ENCODE measurements at places on chromosomes 16 and 17.

GRCh38 chr16:85091522-85091910, 20.8 kb downstream of the CIBAR2 start:
- DNase-seq: no peak

DNA sequence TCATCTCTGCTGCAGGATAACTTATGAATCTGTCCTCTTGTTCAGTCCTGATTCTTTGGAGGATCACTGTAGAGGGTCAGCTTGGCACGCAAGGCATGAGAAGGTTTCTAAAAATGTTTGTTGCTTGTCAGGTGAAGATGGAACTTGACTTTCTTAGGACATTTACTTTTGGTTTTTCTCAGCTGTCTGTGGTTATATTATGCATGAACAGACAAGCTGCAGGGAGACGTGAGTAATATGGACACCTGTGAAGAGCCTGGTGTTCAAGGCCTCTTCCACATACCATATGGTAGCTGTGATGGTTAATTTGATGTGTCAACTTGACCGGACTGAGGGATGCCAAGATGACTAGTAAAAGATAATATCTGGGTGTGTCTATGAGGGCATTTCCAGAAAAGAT, 270.2 kb upstream of the CPHXL start:
- no peak for DNase-seq

DNA sequence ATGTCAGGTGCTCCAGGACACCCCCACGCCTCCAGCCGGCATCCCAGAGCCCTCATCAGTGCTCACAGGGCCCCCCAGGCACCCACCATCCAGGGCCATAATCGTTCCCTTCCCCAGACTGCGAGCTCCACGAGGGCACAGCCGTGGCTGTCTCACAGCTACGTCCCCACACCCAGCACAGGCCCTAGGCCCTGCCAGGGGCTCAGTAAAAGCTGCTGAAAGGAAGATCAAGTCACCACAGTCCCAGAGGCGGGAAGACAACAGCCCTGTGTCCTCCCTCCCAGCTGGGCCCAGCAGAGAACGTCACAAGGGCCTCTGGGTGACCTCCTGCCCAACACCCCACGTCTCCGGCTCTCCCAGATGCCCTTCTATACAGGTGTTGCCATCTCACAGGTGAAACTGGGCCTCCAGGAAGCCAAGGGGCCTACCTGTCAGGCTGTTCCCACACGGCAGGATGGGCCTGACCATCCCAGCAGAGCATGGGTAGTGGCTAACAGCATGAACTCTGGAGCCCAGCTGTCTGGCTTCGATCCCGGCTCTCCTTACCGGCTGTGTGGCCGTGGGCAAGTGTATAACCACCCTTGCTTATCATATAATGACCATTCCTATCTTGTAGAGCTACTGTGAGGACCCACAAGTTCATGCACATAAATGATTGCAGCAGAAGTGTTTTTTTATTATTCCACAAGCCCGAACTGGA, 17.9 kb downstream of the ARL2BP start:
- DNase-seq: no peak

DNA sequence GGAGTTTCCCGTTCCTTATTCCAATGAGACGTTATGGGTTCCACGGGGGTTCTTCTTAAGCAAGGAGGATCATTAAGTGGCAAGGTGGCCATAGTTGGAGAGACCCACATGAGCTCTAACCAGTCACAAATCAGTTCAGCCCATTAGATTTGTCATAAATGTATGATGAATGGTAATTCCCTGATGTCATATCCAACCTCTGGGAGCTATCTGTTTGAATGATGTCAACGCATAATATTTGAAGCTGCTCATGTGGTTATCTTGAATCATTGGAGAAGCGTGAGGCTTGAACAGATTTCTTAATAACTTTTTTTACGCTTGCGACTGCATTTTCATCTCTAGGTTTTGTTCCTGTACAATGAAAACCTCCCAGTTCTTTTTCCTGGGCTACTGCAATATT, 270.4 kb upstream of the EEF2KMT start:
- no peak for DNase-seq

DNA sequence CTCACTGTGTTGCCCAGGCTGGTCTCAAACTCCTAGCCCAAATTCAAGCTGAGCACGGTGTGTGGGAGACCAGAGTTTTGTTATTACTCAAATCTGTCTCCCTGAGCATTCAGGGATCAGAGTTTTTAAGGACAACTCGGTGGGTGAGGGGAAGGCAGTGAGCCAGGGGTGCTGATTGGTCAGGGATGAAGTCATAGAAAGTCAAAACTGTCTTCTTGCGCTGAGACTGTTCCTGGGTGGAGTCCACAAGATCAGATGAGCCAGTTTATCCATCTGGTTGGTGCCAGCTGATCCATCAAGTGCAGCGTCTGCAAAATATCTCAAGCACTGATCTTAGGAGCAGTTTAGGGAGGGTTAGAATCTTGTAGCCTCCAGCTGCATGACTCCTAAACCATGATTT, 346.3 kb downstream of the TMEM114 start:
- DNase-seq: no peak

- DNase-seq: no peak
These were observed 3.2 kb downstream of the CCR7 start for GRCh38 chr17:40561871-40562611.

DNA sequence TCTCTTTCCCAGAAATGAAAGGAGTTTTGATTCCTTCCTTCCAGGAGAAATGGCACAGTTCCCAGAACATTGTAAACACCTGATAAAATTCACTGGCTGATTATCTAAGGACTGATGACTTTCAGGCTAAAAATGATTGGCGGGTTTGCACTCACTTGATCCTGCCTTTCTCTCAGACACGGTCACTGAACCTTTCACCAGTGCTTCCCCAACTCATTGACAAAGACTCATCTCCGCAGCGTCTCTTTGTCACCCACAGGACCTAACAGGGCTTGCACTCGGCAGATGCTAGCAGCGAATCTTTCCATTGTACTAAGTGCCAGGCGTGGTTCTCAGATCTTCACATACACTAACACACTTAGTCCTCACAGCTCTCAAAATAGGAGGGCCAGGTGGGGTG, 7.3 kb upstream of the DHRS7C start:
- DNase-seq: no peak

DNA sequence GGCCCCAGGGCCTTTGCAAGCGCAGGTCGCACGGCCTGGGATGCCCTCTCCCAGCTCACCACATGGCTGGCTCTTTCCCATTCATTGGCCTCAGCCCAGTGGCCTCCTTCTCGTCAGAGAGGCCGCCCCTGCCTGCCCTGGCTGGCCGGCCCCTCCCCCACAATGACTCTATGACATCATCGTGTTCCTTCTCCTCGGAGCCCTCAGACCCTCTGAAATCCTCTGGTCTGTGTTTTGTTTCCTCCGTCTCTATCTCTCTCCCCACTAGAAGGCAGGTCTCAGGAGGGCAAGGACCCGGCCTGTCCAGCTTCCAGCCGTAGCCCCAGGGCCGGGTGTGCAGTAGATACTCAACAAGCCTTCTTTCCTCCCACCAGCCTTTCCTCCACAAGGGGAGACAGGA, 164.8 kb upstream of the FOXF1 start:
- DNase-seq: no peak

- DNase-seq: no peak
These were observed 13.4 kb downstream of the CASC3 start for GRCh38 chr17:40153603-40154236.

DNA sequence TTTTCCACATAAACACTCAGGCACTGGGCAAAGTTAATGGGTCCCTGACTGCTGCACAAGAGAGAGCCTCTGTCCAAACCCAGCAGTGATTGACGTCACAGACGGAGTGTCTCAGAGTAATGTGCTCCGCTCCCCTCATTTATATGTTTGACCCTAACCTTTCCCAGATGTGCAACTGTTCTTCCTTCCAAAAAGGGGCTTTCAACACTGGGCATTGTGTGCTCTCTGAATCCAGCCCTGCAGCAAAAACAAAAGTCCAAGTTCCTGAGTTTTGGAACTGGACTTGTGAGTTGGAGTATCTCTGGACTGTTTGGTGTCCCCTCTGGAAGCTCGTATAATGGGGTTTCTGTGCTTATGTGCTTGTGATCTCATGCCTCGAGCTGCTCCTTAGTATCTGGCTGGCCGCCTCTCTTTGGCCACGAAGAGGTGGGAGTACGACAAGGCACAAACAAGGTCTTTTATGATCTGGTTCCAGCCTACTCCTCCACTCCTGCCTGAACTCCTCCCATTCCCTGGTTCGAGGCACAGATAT, 76.4 kb upstream of the SMIM36 start:
- peak; percentile 45 for DNase-seq

GRCh38 chr17:39617446-39618245, 9.1 kb upstream of the PPP1R1B start:
- DNase-seq: peak; percentile 48

DNA sequence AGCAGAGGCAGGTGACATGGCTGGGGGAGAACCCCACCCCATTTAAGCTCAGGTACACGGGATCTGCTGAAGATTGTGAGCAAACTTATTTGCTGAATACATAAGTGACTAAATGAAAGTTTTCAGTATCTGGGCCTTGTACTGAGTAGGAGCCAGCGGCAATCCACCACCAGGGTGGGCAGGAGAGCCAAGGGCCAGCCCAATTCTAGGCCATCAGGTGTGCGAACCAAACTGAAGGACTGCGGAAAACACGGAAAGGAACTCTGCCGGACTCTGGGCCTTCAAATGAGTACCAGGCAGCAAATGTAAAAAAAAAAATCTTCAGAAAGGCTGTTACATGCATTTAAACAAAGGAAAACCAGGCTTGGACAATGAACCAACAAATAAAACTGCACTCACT, 19.7 kb downstream of the ARHGAP17 start:
- no peak for DNase-seq

GRCh38 chr16:61128545-61129323, 907.5 kb downstream of the CDH8 start:
- DNase-seq: no peak

DNA sequence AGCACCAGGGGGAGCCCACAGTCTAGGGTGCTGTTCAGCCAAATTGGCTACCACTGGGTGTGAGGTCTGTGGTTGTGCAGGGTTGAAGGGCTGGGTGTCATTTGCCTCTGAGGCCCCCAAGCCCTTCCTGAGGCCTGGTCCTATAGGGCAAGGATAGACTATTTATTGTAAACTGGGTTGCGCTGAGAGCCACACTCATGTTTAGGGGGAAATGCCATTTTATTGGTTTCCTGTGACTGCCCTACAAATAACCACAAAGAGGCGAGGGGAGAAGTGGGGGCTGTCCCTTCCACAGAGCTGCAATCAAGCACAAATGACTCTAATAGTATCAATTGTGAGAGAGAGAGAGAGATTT, 3.6 kb upstream of the ZCCHC14 start:
- no peak for DNase-seq

- no peak for DNase-seq
These were observed 10.9 kb upstream of the TBX2 start for GRCh38 chr17:61388561-61389356.

DNA sequence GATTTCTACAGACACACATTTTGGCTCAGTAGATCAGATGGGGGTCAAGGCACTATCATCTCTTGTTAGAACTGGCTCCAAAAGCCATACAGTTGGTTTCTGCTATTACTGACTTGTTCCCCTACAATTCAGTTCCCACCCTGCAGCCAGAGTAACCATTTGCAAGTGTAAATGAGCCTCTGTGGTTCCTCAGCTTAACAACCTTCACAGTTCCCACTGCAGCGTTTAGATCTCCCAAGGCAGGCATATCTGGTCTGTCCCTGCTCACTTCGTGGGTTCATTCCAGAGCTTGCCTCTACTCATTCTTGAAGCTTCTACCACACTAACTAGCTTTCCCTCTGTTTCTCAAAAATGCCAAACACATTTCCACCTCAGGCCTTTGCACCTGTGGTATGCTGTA, 186.1 kb downstream of the CBLN1 start:
- DNase-seq: no peak

DNA sequence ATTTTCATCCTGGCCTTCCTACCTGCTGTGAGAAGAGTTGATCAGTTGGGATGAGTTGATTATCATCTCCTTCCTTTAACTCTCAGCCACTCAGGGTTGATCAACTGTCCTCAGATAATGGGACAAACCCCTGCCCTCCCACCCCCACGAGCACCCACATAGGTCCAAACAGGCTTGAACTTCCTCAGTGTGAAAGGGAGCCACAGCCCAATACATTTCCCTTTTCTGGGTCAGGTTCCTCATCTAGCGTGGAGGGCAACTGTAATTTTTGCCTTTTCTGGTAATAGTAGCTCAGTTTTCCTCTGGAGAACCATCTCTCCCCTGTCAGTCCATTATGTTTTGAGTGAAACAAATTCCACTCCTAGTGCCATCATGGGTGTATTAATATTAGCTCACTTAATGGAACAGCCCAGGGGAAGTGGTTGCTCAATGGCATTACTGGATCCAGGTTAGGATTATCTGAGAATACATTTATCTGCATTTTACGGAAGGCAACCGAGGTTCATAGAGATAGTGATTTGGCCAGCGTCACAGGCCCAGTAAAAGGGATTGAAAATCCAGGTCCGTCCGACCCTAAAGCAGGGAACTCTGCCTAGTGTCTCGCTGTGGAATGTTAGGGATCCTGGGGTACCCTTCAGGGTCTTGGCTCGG, 476 bp upstream of the LPCAT2 start:
- no peak for DNase-seq

GRCh38 chr17:46841561-46842379, 9.6 kb upstream of the WNT9B start:
- DNase-seq: no peak

DNA sequence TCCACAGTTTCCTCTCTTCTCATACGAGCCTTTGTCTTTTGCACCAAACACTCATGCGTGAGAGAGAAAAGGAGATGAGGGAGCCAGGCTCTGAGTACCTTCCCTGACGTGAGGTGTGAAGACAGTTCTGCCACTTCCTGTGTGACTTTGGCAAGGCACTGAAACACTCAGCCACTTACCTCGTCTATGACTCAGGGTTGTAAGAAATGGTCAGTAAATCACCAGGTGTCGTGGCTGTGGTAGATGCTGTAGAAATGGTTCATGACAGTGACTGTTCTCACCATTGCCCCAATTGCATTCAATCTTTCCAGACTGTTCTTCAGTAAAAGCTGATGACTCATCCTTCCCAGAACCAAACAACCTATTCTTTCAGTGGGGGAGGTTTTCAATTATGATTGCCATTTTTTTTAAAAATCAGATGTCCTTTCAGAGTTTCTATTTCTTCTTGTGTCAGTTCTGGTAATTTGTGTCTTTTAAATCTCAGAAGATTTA, 49.2 kb upstream of the CBFA2T3 start:
- DNase-seq: no peak

DNA sequence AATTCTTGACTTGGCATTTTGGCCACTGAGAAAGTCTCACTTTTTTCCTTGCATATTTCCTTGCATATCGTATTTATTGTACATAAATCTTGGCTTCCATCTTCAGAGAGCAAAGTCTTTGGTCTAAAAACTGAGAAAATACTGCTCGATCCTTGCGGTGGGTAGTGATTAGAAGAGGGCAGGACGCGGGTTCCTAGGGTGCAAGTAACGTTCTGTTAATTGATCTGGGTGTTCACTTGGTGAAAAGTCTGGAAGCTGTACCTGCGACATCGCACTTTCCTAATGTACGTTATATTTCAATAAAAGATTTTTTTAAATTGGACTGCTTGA, 758 bp upstream of the UBALD2 start:
- DNase-seq: no peak

- no peak for DNase-seq
These were observed 6.8 kb downstream of the KRT38 start for GRCh38 chr17:41434005-41434404.
